Cortex of kidney (tissue), 1 donor: ENCODE measurements at places on chromosomes 1 and 21.

GRCh38 chr1:239233626-239234025, 152.7 kb upstream of the CHRM3 start:
- DNase-seq, result no peak

GRCh38 chr1:119046785-119047438, 58.8 kb upstream of the TBX15 start:
- DNase-seq, result no peak

DNA sequence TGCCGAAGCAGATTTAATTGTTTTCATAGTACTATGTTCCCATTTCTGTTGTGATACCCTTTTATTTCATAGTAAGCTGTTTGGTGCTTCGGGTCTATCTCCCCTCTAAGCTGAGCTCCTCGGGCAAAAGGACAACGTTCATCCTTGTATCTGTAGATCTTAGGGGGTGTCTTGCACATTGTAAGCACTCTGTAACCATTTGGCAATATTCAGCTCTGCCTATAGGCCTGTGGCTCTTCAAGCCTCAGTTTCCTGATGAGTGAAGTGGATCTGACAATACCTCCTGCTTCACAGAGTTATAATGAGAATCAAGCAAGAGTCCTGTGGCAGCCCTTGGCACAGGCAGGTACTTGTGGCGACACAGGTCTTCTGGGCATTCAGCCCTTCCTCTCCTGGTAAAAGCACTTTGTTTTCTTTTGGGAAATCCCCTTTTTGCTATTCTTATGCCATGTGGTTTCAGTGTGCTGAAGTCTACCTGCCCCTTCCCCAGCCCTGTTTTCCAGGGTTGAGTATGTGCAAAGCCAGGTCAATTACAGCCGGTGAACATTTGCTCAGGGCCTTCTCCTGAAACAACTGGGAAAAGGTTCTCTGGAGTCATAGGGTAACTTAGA, 8.5 kb upstream of the EXO1 start:
- DNase-seq, result no peak

- DNase-seq, result no peak
These were observed 514.0 kb upstream of the ADAMTS5 start for GRCh38 chr21:27480841-27481261.

DNA sequence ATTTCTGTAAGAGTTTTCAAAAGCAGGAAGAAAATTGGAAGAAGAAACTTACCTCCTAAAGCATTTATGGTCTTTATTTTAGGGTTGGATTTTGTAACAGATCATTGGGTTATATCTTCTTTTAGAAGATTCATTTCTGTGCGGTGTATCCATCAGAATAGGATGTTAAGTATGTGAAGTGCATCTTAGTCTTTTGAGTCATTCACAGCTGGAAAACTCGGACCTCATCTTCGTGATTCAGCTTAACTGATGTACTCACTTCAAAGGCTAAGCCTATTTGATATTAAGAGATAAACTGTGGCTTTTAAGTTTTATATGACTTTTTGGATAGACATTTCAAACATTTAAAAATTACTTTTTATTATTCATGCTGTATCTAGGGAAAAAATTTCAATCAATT, 56.3 kb downstream of the GIPC2 start:
- no peak for DNase-seq

DNA sequence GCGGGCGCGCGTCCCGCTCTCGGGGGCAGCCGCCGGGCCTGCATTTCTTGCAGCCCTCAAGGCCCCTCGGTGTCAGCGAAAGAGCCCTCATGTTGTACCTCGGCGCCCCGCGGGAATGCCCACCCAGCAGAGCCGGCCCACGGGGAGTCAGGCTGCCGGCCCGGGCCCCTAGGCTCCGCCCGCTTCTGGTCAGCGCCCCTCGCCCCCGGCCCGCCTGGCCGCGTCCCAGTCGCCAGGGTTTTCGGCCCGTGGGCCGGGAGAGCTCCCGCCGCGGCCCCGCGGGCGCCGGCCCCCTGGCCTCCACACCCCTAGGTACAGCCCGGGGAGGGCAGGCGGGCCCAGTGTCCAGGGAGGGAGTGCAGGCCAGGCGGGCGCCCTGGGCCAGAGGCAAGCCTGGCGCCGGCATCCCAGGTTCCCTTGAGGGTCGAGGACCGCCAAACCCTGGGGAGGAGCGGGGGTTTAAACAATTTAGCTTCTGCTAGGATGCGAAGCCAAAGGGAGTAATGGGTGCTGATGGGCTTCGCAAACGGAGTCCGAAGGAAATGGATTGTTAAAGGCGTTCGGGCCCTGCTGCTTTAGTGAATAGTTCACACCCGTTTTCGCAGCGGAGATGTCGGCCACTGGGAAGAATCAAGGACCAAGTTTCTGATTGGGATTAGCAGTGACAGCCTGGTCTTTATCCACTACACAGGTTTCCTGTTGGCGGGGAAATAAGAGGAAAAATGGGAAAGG, 486 bp upstream of the KCNA3 start:
- DNase-seq, result no peak

- DNase-seq, result no peak
These were observed 28.3 kb downstream of the ROR1 start for GRCh38 chr1:63802109-63802508.

DNA sequence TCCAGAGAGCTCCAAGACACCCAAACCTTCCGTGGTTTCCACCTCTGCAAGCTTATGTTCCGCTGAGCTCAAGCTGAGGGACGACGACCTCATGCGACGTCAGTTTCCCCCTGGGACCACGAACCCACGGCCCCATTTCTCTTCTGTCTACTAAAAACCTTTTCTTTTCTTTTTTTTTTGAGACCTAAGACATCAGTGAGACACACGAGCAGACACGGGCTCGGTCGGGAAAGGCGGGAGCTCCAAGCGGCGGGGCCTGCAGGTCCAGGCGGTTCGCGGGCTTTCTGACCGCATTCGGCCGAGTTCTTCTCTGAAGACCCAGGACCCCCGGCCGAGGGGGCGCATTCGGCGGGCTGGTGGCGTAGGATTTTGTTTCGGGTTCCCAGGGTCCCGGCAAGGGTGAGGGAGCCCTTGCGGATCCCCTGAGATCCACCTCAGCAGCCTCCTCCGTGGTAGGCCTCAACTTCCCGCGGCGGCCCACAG, 402 bp downstream of the C21orf58 start:
- no peak for DNase-seq

DNA sequence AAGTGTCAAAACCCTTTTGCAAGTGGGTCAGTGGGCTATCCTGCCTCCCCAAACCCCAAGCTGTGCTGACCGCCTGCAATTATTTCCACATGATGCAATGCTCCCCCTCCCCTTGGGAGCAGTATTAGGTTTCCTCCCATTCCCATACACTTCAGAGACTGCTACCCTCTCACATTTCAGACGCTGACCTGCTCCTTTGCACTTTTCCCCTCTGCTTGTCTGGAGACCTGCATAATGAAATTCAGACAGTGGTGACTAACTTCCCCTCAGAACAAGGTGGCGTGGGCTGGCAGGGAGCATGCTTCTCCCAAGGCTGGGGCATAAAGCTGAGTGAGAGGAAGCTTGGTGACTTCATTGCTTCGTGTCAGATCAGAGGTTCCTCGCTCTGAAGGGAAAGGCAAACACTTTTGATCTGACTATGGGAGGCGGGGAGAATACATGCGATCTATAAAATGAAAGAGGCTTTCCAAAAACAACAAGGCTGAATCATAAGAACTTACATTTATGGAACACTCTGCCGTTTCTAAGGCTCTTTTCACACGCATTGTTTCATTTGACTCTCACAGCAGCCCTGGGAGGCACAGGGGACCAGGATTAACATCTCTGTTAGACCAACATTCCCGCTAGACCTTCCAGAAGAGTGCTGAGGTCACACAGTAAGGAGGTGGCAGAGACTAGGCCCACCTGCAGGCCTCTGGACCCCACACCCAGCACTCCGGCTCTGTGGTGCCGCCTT, 27.5 kb upstream of the ROR1 start:
- no peak for DNase-seq

DNA sequence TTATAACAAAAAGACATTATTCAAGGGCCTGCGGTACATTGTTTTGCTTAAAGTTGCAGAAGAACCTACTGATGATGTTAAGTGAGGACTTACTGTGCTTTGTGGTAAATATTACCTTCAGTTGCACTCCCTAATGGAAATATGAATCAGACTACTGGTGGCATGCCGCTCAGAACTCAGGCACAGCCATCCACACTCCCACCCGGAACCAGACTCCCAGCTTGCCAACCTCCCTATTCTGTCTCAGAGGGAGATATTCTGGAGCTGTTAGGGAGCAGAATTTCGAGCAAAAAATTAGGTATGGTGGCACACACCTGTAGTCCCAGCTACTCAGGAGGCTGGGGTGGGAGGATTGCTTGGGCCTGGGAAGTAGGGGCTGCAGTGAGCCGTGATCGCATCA, 13.1 kb downstream of the PGBD5 start:
- no peak for DNase-seq

DNA sequence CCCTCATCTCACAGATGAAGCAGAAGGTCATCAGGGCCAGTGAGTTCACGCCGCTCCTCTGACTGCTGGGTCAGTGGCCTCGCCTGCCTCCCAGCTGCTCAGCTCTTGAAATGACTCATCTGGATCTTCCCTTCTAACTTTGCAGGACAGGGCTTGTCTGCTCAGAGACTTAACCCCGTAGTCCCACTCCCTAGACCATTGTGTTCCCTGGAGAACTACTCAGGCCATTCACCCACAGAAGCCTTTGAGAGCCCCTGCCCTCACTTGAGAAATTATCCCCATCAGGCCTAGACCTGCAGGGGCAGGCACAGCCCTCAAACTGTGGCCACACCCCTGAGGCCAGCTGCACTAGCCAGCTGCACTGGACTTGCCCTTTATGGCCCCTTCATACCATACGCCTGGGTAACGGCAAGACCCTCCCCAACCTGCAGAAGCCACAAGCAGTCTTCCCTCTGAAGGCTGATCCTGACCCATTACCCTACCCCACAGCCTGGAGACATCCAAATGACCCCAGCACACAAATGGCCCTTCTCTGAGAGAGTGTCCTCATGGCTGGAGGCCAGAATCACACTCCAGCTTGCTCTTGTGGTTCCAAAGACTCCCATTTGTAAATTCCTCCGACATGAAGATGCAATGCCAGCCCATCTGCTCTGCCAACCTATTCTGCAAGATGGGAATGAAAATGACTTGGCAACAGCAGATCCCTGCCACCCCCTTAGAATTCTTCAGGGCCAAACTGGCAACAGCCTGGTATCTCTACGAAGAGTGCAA, 33.2 kb downstream of the RCSD1 start:
- DNase-seq, result no peak

- no peak for DNase-seq
These were observed 506 bp upstream of the SRP9 start for GRCh38 chr1:225777058-225777582.

GRCh38 chr1:209355415-209355814, 228.1 kb upstream of the CAMK1G start:
- no peak for DNase-seq

DNA sequence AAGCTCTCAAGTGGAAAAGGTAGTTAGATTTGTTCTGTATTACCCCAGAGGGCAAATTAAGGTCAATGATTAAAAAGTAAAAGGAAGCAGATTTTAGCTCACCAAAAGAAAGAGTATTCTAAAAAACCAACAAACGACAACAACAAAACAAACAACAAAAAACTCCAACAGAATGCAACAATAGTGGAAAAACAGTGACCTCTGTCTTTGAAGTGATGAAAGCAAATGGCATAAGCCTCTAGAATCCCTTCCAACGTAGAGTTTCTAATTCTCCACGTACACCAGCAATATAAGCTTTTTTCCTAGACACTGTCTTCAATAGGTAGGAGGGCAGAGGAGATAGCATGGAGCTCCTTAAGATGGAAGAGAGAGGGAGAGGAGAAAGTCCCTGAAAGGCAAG, 359.1 kb downstream of the TTLL7 start:
- DNase-seq, result no peak

DNA sequence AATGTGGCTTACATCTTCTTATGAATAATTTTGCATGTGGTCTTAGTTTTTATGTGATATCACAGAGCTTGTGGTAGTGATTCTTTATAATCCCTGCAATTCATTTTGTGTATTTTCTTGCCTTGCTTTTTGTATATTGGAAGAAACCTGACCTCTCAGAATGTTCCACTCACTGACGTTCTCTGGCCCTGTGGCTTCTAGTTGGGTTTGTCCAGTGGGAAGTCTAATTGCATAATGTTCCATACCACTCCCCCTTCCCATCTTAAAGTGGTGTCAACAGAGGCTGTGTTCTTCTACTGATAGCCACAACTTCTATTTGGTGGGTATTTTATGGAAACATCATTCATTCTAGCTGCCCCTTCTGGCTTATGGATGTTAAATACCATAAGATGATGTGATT, 225.3 kb downstream of the BACH1 start:
- DNase-seq, result no peak

- DNase-seq, result no peak
These were observed 2.4 kb downstream of the KRTAP10-2 start for GRCh38 chr21:44548922-44549321.

DNA sequence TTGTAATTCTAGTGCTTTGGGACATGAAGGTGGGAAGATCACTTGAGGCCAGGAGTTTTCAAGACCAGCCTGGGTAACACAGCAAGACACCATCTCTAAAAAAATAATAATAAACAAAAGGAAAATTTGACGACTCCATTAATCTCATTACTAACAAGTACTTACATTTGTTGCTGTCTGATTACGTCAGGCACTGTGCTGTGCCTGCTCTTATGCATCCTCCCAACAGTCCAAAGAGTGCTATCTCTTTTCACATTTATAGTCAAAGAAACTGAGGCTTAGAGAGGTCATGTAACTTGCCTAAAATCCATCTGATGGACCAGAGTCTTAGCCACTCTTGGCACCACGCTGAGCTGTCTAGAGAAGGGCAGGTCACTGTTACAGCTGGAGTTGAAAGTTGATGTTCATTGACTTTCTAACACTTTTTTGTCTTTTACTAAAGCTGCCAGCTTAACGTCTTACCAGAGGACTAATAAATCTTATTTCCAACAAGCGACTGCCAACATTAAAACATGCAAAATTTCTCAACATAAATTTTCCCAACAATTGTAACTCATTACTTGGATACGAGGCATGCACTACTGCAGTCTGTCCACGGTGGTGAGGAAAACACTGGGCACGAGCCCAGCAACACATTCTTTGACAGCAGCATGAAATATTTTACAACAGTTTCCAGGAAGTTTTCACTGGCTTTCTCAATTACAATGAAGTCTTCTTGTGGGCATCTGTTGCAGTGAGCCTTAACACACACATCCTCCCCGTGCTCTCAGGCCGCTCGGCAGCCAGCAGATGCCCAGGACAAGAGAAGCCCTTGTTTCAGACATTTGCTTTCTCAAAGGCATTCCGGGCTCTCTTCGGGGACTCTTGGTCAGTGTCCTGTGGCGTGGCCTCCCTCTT, 262.9 kb upstream of the PROX1 start:
- no peak for DNase-seq

DNA sequence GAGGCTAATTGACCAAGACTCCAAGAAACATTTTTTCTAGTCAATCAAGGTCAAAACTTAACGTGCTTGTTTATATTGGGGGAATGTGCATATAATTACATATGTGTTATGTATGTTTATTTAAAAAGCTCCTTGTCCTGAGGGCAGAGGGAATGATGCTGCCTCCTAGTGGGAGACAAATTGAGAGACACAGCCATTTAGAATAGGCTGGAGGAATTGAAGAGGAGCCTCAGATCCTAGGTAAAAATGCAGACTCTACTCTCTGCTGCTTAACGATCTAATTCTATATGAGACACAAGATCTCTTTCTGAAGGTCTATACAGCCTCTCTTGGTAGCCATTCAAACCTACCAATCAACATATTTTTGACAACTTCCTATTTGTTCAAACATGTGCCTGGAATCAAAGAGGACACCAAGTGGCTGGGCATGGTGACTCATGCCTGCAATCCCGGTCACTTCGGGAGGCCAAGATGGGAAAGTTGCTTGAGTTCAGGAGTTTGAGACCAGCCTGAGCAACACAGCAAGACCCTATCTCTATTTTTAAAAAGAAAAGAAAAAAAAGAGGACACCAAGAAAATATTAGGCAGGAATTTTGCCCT, 136.6 kb upstream of the ZNF648 start:
- no peak for DNase-seq

GRCh38 chr21:25370311-25370744, 237.0 kb downstream of the MRPL39 start:
- DNase-seq, result no peak
